Fibroblast of gingiva (primary cell): ENCODE measurements at places on chromosomes 1 and 21.

GRCh38 chr1:192737306-192737705, 71.5 kb upstream of the RGS2 start:
- no peak for DNase-seq

- peak; percentile 19 for DNase-seq
These were observed 10.0 kb upstream of the C1orf115 start for GRCh38 chr1:220680085-220680687.

DNA sequence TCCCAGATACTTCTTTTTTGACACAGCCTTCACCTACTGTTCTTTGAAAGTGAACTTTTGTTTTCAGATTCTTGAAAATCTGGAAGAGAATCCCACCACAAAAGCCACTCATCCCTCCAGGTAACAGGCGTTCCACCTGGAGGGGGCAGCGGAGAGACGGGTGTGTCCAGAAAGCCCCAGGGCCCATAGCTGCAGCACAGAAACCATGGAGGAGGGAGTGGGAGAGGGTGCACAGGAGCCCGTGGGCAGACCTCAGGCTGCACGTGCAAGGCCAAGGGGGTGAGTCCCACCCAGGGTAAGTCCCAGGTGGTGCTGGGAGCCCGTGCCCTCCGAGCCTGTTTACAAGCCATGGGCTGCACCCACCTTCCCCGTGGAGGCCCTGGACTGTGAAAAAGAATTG, 86.5 kb downstream of the PSMG1 start:
- DNase-seq = no peak

DNA sequence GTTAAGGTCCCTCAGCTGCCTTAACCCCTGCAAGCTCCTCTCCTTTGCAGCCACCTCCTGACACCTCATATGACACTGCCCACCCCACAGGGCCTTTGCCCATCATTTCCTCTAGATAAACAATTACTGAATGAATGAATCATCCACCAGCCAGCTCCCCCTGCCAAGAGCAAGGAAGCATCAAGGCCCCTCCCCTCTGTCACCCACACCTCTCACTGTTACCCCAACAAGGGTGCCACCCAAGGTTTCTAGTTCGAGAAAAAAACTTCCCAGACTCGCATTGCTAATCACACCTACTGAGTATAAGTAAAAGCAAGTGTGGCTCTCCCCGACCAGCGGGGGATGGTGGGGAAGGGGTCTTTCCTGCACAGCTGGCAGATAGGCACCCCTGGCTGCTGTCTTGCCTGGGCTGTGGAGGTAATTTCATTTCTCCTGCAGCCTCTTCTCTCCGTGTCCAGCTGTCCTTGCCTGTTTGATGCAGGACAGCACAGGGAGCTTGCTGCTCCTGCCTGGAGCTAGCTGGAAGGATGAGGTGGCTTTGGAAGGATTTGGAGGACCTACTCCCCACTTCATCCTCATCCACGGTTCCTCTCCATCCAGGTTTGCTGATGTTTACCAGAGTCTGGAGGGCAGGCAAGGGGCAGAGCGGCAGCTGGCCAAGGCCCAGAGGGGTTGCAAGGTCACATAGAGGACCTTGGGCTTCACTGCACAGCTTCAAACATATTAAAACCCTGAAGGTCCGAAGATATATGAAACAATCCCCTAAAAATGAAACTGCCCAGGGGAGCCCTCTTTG, 33.1 kb upstream of the LBR start:
- DNase-seq = no peak

DNA sequence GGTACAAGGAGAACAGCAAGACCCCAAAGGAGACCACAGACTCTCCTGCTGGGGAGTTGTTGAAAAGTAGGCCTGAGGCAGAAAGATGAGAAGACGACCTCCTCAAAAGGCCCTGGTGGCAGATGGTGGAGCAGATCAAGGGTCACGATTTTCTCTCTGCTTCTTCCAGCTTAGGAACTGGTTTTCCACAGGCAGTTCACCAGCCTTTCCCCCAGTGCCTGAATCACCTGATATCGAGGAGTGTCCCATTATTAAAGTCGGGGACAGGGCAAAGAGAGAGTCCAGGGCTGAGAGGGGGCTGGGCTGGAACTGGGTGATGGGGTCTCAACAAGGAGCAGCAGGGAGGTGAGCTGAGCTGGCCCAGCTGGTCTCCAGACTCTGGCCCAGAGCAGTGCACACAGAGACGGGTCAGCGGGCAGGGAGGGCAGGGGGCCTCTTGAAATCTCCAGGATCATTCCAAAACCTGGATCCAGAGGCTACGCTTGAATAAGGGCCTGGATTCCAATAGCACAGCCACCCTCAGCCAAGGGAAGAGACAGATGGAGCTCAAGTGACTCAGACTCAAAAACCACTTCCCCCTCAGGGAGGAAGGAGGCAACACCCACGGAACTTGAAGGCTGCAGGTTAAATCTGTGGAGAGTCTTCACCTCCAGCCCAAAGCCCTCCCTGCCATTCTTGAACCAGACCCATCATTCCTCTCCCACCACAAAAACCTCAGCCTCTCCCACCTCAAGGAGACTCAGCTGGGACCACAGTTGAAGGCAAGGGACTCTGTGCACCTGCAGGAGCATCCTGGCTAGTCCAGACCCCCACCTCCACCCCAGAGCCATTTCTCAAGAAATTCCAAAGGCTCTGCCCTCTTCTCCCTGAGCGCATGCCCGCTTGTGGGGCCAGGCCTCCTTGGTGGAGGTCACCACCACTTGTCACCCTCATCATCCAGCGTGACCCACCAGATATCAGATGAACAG, at the start of gene S100A5:
TSS of gene S100A5 (minus strand) at position 541 of the 968 bp plus-strand sequence. CDS start 743 bp downstream, outside the sequence.
- DNase-seq = no peak

GRCh38 chr1:230186874-230187273, 119.8 kb downstream of the GALNT2 start:
- DNase-seq = no peak

DNA sequence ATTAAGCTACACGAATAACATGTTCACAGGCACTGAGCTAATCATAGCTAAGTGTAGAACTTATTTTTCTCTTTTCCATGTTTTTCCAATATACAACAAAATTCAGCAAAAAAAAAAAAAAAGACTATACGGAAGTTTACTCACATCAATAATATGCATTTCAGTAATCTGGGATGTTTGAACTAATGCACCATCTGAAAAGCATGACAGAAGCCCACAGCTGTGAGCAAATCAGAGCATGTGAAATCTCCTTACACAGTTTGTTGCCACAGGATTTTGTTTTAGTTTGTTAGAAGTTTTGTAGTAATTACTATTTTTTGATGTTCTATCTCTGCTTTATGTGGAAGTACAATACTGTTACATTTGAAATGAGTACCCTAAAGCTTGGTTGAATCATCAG, 1051.7 kb downstream of the TTLL7 start:
- no peak for DNase-seq

DNA sequence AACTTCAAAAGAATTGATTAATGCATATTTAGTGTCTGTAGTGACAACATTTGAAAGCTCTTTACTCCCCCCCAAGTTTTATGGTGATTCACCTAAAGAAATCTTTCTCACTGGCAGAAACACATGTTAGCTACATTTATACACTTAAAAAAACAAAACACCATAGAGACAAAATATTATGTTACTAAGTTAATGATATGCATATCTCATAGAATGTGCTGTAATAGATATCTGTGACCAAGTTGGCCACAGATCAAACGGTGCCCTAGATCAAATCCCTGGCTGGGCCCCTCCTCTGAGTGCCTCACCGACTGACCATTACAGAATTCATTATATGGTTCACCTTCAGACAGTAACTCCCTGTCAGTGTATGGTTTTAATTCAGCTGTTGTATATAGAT, 322.1 kb upstream of the LYPLAL1 start:
- peak; percentile 74 for DNase-seq

DNA sequence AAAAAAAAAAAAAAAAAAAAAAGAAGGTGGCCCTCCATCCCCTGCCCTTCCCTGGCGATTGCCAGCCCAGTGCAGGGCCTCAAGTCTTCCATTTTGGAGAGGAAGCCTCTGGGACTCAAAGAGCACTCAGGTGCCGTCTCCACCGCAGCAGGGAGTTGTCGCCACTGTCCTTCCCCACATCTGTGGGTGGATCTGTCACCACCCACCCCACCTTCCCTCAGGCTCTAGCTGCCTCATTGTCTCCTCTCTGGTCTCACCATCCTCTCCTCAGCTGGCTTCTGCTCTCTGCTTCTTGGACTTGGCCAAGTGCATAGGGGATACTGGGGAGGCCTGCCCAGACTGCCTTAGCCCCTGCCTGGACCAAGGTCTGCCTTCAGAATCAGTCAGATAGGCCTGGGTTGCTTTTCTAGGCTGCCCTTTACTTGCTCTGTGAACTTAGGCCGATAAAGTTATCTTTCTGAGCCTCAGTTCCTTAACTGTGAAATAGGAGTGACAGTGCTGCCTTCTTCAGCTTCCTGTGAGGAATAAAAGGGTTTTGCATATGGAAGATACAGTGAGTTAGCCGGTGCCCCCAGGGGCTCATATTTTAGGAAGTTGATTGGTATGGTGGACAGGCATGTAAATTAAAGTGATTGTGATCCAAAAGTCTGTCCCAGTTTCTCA, 15.8 kb downstream of the RCC1 start:
- no peak for DNase-seq

DNA sequence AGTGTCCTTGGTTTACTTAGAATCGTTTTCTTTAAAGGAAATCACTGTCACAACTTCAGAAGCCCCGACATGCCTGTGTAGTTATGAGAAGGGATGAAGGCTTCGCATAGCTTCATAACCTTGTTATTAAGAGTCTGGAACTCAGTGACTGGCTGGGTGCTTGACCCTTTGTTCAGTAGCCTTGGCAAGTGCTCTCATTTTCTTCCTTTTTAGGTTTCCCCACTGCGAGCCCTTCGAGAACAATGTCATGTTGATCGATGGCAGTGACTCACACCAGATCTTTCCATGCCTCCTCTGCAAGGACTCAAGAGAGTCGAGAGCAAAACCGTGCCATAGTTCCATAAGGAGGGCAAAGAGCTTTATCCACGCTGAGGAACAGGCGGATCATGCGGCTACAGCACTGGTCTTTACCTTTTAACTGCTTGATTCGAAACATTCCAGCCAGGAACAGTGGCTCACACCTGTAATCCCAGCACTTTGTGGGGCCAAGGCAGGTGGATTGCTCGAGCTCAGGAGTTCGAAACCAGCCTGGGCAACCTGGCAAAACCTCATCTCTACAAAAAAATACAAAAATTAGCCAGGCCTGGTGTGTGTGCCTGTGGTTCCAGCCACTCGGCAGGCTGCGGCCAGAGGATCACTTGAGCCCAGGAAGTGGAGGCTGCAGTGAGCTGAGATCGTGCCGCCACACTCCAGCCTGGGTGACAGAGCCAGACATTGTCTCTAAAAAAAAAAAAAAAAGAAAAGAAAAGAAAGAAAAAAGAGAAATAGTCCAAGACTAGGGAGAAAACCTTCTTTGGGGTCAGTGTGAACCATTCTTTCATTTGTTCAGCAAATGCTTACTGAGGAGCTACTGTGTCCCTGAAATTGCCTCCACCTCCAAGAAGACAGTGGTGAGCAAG, 95.4 kb upstream of the ERRFI1 start:
- DNase-seq = no peak

DNA sequence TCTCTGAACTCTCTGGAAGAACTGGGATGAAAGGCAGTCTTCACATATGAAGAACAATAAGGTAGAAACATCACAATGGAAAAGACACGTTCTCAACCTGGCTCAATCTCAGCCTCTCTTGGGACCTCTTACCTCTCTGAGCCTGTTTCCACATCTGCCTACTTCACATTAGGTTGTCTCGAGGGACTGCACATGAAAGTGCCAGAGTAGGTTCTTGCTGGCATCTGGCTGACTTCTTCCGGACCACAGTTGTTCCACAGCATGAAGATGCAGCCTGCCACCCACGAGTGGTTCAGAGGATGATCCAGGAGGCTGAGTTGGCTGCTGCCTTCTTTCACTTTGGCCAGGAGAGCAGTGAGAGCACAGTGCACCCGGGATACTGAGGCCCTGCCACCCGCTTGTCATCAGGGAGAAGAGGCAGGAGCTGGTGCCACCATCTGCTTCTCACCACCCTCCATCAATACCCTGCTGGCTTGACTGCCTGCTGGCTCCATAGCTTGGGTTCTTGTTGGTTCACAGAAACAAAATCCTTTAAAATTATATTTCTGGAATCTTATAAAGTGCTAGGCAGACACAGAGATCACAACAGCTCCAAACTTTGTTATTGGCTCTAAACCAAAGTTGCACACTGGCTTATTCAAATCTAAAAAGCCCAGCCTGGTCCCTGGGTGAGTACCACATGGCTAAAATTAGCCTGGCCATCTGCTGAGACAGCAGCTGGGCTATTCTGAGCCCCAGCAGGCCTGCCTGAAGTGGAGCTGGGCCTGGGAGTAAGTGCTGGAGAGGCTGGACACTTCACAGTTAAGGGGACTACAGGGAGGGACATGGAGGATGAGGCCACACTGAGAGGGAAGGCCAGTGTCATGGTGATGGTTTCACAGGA, 46.9 kb upstream of the LIN9 start:
- no peak for DNase-seq

- DNase-seq = no peak
These were observed 169.3 kb downstream of the GRIK3 start for GRCh38 chr1:36864823-36865601.

GRCh38 chr1:61357539-61357938, 275.2 kb downstream of the NFIA start:
- no peak for DNase-seq

- DNase-seq = no peak
These were observed 3.8 kb downstream of the COLGALT2 start for GRCh38 chr1:184033711-184034167.

- no peak for DNase-seq
These were observed 18.6 kb downstream of the A3GALT2 start for GRCh38 chr1:33302325-33302724.

DNA sequence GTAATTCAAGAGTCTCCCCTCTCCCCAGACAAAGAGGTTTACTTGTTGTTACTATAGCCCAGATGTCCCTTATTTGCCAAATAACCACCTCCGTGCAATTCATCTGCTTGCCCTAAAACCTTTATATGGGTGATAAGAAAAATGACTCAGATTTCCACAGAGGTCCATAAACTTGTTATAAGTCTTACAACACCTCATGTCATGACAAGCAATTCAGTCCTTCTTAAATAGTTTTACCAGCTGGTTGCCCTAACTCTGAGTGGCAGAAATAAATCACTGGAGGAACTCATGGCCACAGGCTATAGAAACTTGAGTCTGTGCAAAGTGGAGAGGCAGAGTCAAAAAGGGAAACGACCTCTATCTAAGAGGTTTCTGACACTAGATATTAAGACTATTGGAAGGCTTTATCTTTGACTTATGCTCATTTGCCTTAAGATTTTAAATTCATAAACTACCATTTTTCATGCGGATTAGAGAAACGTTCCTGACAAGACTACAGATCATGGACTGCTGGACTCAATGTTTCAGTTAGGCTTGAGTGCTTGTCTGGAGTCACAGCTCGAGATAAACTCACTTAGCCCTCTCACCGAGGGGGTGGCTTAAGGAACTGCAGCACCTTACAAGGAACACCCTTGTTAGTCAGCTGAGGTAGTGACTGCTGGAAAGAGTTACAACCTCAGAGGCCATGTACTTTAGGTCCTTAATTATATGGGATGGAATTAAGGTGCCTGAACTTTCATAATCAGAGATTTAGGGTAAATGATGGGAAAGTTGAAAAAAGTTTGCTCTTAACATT, 662.5 kb upstream of the USP24 start:
- DNase-seq = no peak
